ENCODE measurements at places on chromosomes 16 and 17.

DNA sequence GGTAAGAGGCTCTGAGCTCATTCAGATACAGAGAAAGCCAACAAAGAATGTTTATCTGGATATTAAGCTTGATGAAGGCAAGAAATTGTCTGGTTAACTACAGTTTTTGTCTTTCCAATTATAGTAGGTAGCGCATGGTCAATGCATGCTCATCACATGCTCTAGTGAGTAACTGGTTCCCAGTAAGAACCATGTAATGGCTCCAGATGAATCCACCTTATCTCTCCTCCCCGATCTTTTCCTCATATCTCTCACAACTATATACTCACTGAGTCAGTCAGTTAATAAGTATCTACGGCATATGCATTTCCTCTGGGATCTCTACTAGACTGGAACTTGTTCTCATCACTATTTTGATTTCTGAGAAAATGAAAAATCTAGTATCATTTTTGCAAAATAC is 340.7 kb upstream of the DYNLRB2 start:
- DNase-seq, result no peak

DNA sequence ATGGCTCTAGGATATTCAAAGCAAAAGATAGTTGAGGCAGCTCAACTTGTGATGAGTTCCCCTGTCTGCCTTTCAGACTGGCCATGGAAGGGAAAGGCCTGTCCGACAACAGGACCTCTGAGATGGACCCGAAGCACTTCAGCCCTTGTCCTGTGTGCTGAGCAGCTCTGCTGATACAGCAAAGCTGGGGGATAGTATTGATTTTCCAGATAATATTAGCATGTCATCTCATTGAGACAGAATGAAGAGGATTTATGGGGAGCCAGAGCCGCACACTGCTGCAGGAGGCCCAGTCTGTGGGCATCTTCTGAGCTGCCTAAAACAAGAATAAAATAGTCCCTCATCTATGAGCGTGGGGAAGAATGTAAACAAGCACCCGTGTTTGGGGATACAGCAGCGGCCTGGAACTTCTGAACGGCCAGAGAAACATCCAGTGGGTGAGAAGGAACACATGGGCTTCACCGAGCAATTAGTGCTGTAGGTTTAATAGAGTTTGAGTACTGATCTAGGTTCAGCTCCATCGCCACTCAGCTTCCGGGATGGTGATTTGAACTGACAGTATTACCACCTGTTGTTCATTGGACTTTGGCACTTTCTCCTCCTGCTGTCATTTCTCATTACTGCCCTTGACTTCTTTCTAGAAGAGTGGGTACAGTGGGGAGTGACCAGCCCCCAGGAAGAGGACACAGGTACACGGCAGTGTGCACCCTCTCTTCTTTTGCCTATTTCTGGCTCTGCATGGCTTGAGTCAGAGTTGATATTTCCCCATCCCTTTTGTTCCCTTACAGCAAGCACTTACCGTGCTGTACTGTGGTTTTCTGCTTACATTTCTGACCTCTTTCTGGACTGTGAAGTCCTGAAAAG is 96.5 kb upstream of the TBX2 start:
- no peak for DNase-seq

- DNase-seq, result peak; percentile 84
These were observed 86.7 kb downstream of the ZFHX3 start for GRCh38 chr16:72961115-72961832.

DNA sequence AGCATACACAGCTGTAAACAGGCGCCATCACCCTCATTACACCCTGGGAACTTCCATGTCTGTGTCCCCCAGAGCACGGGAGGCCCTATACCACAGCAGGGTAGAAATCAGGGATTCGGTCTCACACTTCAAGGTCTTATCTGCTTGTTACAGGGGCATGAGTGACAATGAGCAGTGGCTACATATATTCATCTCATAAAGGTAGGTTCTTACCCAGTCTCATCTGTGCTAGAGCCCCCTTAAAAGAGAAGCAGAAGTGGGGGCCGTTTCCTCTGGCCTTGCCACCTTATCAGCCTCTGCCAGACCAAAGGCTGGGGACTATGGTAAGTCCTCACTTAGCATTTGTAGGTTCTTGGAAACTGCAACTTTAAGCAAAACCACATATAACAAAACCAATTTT is 46.5 kb downstream of the IRX5 start:
- no peak for DNase-seq

DNA sequence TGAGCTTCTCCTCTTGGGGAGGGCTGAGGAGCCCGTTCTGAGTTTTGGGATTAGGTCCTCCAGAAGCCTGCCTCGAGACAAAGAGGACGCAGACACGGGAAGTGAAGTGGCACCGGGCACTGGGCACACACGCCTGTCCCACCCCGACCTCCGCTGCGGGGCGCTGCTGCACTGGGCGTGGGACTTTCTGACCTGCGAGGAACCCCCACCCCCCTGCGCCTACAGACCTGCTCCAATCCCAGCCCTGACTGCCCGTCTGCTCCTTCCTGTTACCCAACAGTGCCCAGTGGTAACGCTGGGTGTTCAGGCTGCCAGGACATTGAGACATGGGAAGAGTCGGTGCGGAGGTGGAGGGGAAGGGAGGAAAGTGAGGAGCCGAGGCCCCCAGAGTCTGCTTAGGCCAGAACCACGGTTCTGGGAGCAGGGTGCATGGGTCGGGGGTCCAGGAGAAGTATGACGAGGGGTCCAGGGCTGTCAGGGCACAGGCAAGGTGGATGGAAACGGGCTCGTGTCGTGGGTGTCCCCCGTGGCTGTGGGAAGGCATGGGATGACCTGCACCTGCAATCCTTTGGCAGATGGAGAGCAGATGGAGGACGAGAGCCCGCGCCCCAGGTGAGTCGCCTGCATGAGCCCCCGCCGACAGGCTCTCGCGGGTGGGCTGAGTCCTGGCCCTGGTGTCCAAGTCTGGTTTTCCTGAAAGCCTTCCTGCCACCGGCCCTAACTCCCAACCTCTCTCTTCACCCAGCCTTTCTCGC is 112.0 kb upstream of the CREBBP start:
- no peak for DNase-seq

DNA sequence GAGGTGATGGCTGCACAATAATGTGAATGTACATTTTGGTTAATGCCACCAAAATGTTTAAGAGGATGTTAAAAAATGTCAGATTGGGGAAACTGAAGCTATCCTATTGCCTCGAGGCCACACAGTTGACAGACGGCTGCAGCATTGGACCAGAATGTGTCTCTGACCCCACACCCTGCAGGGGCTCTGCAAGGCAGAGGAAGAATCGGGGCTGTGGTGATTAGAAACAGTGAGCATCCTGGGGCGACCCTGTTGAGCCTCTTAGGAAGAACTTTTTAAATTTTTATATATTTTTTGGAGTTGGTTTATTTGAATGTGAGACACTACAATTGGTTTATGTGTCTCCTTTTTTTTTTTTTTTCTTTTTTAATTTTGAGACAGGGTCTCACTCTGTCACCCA is 15.0 kb upstream of the ADORA2B start:
- DNase-seq, result no peak

GRCh38 chr16:5028950-5029475 is 4.7 kb downstream of the NAGPA start:
- no peak for DNase-seq

GRCh38 chr17:42459801-42460281 is 1.2 kb downstream of the ATP6V0A1 start:
- peak; percentile 63 for DNase-seq

- peak; percentile 95 for DNase-seq
These were observed 36.1 kb downstream of the HIC1 start for GRCh38 chr17:2090804-2091534.

DNA sequence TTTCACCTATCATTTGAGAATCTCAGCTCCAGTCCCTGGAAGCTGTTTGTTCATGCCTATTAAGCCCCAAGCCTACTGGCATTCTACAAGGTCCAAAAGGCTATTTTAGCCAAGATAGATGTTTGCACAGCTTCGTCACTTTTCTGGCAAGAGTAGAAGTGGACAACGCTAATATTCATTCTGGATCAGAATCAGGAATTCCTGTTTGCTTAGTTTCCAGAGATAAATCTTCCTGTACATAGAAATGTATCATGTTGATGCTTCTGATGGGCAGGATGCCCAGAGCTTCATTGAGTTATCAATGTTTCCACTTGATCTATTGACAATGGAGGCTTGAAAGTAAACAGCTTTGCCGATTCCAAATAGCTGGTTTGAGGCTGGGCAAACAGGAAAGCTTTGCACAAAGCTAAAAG is 260.7 kb upstream of the CA10 start:
- DNase-seq, result peak; percentile 32

DNA sequence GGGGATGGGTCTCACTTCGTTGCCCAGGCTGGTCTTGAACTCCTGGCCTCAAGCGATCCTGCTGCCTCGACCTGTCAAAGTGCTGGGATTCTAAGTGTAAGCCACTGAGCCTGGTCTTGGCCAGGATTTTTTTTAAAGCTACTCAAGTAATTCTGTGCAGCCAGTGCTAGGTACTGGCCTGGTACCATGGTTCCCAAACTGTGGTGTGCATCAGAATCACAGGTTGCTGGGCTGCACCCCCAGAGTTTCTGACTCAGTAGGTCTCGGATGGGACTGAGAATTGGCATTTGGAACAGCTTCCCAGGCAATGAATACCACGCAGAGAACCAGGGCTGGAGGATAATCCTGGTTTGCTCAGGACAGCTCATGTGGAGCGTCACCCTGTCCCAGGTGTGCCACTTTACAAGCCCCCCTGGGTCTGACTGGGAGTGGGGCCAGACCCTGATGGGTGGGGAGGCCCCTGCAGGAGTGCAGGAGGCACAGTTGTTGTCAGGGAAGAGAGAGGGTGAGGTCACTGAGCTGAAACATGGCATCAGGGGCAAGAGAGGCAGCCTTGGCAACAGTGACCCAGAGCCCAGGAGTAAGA is 10.7 kb upstream of the MRPS23 start:
- no peak for DNase-seq

DNA sequence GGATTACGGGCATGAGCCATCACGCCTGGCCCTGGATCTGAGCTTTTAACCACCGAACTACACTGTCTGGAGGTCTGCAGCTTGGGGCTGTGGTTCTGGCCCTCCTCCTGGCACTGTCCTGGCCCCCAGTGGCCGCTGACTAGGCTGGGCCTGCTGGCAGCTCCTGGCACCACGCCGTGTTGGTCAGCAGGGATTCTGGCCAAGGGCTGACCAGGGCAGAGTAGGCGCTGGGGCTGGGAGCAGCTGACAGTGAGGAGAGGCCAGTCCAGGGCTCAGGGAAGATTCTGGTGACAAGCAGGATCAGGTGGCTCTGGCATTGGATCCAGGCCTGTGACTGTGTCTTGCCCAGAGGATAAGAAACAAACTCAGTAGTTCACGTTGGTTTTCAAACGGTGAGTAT is 14.6 kb downstream of the EEF2K start:
- peak; percentile 87 for DNase-seq

- DNase-seq, result peak; percentile 5
These were observed 43.5 kb downstream of the TBX21 start for GRCh38 chr17:47776330-47777197.

DNA sequence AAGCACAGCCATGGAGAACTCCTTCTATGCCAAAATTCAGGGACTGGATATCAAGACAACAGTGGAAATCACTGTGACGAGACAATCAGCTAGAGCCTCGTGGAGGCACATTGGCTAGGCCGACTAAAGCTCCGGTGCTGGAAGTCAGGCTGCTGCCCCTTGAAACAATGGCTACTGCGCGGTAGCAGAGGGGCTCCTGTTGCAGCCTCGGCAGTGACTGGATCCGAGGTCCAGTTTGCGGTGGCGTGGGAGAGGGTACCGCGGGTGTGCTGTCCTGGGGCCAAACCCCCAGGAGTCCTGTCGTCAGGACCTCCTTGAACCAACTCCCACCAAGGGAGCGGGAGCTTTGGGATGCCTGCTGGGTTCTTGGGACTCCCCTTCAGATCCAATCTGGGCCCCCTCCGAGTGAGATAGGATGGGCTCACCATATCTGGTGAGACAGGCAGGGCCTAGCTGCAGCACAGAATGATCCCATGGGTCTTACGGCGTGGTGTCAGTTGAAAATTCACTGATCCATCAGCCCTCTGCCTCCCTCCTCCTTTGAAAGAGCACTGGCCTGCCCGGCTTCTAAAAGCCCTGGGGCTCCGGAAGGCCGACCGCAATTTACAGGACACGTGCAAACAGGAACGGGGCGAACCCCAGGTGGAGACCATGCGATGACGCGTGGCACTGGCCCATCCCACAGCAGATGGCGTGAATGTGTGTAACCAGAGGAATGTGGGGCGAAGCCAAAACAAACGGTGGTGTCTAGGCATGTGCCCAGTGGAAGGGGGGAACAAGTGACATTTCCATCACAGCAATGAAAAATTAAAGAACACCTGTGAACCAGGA is 15.8 kb upstream of the KCNJ18 start:
- no peak for DNase-seq

GRCh38 chr16:84548971-84549844 is 44.7 kb upstream of the MEAK7 start:
- no peak for DNase-seq

GRCh38 chr16:87463722-87464690 is 28.8 kb downstream of the ZCCHC14 start:
- DNase-seq, result peak; percentile 81

DNA sequence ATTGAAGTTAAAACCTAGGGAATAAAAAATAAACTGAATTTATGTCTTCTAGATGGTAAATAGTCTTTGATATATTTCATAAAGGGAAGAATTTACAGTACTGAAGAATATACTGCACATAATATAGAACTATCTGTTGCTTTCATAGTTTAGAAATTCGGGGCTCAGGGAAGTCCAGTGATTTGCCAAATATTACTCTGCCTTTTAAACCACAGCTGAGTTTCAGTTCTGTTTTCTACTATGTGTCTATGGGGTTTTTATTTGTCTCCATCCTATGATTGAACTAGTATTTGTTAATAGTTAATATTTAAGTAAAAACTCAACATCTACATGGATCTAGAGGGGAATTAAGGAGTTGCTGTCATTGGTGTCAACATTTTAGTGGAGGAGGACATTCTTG is 715.0 kb upstream of the CDH8 start:
- no peak for DNase-seq

GRCh38 chr17:58189436-58190146 is 2.9 kb upstream of the EPX start:
- peak; percentile 57 for DNase-seq

DNA sequence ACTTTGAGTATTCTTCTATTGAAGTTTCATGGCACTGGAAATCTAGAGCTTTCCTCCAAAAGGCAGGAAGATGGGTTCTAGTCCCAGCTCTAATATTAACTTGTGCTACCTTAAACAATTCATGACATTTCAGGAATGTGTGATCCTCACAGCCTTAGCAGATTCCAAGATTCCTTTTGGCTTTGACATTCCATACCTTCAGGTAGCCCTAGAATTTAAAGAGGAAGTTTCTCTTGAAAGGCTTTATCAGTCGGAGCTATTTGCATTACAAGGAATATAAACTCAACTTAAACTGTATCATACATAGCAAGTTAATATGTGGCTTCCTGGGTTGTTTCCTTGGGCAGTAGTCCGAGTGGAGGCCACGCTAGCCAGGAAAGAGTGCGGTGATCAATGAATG is 330.0 kb downstream of the SHISA9 start:
- DNase-seq, result no peak

- DNase-seq, result no peak
These were observed 27.8 kb upstream of the MFSD6L start for GRCh38 chr17:8826808-8827435.

DNA sequence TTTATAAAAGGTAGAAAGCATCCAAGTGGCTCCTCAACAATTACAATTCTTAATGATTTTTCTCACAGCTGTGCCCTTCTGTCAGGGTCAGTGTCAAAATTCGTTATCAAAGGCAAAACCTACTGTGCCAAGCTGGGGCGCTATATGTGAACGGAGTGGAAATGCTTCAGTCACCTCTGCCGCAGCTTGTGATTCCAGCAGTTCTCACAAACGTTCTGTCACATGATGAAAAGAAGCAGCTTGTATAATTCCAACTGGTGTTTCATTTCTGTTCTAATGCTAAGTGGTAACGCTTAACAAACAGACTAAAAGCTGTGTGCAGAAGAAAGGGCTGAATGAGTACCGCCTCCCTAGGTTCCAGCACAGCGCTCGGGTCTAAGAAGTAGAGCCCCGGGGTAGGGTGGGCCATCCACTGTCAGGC is 14.2 kb downstream of the PLD6 start:
- DNase-seq, result no peak
